ENCODE measurements at places on chromosomes 3 and 15.

- DNase-seq: no peak
These were observed 3.9 kb downstream of the CIAO2A start for GRCh38 chr15:64089543-64090280.

GRCh38 chr3:190318666-190319065 lies 3.6 kb downstream of the CLDN1 start:
- no peak for DNase-seq

DNA sequence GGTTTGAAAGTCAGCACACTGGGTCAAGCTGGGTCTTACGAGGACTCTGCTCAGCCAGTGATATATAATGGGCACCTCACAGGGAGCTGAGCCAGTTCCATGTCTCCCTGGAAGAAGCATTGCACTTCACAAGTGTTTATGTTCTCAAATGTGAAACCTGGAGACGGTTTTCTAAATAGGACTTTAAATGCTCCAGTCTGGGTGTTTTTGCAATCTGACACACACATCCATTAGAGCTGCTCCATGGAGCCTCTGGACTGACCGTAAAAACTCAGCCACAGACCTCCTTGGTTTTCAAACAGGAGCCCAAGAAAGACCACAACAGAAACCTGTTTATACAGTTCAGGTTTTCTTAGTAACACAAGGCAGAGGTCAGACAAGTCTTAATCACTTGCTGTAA lies 201.3 kb upstream of the LRIG1 start:
- no peak for DNase-seq

DNA sequence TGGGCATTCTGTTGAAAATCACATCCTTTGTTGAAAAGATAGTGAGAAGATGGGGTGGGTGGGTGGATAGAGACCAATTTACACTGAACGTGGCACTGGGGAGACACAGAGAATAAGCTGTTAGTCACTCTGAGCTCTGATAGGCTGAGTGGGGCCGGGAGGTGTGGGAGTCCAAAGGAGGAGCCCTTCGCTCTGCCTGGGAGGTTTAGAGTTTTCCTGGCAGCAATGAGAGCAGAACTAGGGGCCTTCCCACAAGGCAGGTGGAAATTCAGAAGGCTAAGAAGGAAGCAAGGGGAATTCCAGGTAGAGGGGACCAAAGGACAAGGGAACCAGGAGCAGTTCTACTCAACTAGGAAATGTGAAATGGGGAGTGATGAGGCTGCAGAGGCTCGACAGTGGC lies 272.7 kb downstream of the RPLP1 start:
- no peak for DNase-seq

- no peak for DNase-seq
These were observed 10.1 kb upstream of the SETD5 start for GRCh38 chr3:9387322-9387655.

- no peak for DNase-seq
These were observed 158.3 kb upstream of the STAC start for GRCh38 chr3:36221975-36222374.

- DNase-seq: no peak
These were observed 2.4 kb upstream of the MAGI1 start for GRCh38 chr3:66041116-66041515.

DNA sequence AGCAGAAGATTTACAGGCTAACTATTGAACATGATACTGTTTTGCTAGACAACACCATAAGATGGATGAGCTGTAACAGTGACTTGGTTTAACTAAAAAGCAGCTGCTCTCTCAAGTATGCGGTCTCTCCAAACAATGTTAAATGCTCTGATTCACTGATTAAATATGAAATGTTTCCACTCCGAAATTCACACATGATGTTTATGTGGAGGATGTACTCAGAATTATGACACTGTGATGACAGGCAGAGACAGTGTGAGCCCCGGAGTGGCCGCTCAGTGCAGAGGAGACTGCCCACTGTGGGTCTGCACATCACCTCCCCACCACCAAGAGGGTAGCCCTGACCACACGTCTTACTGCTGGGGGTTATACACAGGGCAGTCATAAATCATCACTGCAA lies 83.9 kb upstream of the MEX3B start:
- no peak for DNase-seq

GRCh38 chr3:194174406-194174805 lies 38.5 kb downstream of the HES1 start:
- DNase-seq: no peak

DNA sequence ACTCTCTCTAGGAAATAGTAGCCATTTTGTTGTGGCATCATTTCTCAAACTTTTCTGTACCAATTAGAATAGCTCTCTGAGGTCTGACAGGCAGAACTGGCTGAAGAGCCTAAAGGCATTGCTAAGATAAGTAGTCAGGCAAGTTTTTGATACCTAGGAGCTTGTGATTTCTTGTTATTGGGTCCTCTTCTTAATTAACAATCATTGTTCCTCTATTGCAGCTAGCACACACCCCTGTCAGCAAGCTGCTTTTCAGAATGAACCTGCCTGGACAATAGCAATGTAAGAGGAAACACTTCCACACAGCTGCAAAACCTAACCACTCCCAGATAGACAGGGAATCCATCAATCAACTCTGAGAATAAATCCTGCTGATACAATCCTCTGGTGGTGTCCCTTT lies 403.9 kb upstream of the TBL1XR1 start:
- DNase-seq: no peak

DNA sequence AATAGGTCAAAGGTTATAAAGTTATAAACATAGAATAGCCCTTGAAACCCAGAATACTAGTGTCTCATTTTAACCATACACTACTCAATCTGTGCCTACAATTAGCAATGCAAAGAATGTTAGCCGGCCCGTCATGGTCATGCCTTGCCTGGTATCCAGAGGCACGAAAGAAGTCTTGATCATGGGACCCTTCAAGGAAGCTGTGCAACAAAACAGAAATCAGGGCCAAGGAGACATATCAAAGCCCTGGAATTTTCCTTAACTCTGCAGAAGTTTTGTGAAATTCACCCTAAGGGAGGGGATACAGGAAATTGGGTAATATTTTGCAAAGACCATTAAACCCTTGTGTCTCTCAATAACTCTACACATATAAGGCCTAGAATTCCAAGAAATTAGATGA lies 482.4 kb downstream of the ROBO1 start:
- no peak for DNase-seq

DNA sequence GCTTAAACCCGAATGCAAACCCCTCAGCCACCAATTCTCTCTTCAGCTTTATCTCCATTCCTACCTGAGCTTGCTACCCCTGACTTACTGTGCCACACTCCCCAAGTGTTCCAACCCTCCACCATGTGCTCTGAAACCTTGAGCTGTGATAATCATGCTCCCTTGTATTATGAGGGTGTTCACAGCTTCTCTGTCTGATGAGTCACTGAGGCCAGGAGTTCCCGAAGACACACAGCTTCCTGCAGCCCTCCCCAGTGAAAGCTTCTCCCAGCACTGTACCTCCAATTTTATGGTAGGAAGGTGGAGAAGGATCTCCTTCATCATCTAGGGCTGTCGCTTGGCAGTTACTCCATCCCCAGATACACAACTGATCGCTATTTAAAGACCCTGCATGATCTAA lies 24.9 kb downstream of the STAC start:
- no peak for DNase-seq

GRCh38 chr15:35055416-35056105 lies 29.5 kb downstream of the NANOGP8 start:
- DNase-seq: no peak

DNA sequence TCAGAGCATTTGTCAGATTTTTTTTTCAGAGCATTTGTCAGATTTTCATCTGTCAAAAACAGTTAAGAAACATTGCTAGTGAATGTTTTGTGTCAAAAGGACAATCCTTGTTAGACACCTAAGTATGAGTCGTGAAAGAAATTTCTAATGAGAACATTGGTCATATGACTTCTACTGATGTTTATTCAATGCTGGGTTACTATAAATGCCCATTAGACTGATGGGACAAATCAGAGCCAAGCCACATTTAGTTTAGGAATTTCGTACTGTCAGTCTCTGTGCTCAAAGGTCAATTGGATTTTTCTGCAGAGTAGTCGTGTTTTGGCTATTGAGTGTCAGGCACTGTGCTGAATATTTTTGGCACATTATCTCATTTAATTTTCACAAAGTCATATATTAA lies 31.6 kb downstream of the TSC22D2 start:
- no peak for DNase-seq

GRCh38 chr3:194087995-194088855 lies 47.7 kb upstream of the HES1 start:
- no peak for DNase-seq

DNA sequence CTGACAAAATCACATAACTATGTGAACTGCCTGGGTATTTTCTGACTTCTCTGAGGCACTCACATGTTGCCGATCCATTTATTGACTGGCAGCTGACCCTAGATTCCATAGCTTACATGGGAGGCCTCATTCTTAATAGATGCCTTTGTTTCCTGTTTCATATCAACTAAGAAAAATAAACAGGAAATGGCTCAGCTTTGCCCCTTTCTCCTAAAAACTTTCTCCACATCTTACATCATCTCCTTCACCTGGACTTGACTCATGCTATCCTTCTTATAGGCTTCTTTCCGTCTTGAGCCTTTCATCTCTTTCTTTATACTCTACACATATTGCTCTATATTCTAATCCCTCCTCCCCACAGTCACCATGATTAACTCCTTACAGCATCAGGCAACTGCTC lies 38.0 kb downstream of the TXNRD3 start:
- no peak for DNase-seq

- DNase-seq: no peak
These were observed 21.7 kb downstream of the LRRK1 start for GRCh38 chr15:100940767-100941379.

- no peak for DNase-seq
These were observed 47.0 kb downstream of the CALML4 start for GRCh38 chr15:68158046-68158628.

- DNase-seq: no peak
These were observed 14.6 kb downstream of the XIRP1 start for GRCh38 chr3:39177708-39178332.

GRCh38 chr3:53525765-53526703 lies 31.6 kb downstream of the CACNA1D start:
- DNase-seq: no peak

DNA sequence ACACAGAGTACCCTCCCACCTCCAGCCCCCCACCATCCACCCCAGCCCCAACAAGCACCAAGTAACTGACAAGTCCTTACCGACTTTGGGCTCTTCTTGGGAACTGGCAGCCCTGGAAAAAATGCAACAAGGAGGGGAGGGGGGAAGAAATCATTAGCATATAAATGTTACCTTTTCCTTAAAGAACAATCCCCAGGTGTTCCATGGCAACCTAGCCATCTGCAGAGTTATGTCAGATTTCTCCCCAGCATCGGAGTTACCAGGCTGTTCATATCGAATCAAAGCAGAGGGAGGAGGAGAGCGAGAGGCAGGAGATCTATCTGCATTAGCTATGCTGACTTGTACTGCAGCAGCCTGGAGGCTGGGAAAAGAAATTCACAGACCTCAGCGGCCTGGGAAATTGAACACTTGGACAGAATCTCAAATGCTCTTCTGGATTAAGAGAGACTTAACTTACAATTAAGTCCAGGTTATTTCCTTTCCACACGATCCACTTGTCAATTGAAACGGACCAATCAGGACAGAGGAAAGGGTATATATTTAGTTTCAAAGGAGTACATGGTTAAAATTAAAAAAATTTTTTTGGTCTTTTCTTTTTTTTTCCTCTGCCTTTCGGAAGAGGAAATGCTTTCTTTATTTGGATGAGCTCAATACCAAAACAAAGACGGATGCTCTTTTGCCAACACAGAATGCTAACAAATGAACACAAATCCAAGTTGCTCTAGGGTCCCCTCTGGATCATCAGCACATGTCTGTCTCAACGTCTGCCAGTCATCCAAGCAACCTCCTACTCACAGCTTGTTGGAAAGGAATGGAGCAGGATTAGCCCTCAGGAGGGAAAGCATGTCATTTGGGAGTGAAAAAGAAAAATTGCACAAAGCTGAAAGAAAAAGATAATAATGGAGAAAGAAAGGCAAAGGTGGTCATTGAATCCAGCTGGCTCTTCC lies 637.1 kb downstream of the MAGI1 start:
- no peak for DNase-seq

GRCh38 chr3:190970560-190970959 lies 108.1 kb upstream of the GMNC start:
- no peak for DNase-seq
